ENCODE measurements at places on chromosomes 16 and 17.

- no peak for DNase-seq
Measured at GRCh38 chr17:43453331-43453812, 30.4 kb upstream of the DHX8 start.

DNA sequence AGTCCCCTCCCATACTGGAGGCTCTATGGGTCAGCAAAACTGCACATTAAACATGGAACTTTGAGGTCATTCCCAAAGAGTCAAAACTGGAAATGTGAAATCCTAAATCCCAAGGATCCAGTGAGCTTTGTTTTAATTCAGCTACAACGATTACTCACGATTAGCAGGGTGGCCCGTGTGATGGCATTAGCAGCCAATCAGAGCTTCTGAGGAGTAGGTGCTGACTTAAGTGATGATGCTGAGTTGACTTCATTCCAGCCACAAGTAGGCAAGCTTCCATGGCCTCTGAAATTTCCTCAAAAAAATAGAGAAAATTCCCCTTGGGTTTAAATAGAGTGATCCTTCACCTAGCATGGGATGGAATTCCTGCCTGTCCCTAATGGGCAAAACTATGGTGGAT is 28.1 kb upstream of the BEAN1 start:
- DNase-seq = no peak

GRCh38 chr17:60395508-60396065 is 3.7 kb upstream of the USP32 start:
- DNase-seq = no peak

GRCh38 chr17:69567130-69567529 is 152.6 kb downstream of the MAP2K6 start:
- no peak for DNase-seq

- DNase-seq = no peak
Measured at GRCh38 chr16:11672206-11673090, 4.2 kb downstream of the SNN start.

- DNase-seq = no peak
Measured at GRCh38 chr17:6327007-6327406, 107.9 kb downstream of the AIPL1 start.

GRCh38 chr17:45346216-45347015 is 29.6 kb upstream of the MAP3K14 start:
- no peak for DNase-seq

GRCh38 chr17:2721603-2722002 is 10.0 kb upstream of the CLUH start:
- DNase-seq = no peak

DNA sequence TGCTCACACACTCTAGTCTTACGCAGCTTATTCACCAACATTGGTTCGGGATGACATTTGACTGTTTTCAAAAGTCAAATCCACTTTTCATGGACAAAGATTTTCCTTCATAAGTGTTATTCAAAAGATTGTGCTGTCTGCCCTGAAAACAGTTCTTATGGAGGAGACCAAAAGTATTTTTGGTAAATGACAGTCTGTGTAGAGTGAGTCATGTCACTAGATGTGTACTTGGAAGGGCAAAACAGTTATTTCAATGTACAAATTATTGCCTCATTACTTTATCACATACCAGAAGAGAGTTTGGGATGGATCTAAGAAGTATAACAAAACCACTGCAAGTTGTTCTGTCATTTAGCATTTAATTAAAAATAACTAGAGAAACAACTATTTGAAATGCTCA is 265.6 kb downstream of the CDH13 start:
- DNase-seq = no peak

GRCh38 chr17:72556944-72557826 is 436.4 kb downstream of the SOX9 start:
- DNase-seq = peak; percentile 33

DNA sequence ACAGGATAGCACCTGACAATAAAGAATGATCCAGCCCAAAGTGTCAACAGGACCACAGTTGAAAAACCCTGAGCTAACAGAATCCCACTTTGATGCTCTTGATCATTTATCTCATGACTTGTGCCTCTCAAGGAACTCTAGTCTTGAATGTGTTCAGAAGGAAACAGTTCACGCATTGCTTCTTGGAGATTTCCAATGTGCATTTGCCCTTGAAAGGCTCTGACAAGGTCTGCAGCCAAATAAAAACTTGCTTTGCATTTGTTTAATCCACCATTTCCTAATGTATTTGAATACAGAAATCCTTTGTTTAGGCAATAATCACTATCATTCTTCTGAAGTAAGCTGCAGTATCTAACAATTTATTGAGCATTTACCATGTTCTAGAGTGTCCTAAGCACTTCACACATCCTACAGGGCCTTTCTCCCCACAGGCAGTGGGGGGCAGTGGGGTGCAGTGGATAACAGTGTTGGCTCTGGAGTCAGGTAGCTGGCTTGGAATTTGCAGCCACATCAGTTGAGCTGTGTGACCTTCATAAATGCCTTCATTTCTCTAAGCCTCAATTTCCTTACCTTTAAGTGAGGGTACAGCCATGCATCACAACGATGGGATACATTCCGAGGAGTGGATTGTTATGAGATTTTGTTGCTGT is 239.7 kb downstream of the XYLT1 start:
- no peak for DNase-seq

DNA sequence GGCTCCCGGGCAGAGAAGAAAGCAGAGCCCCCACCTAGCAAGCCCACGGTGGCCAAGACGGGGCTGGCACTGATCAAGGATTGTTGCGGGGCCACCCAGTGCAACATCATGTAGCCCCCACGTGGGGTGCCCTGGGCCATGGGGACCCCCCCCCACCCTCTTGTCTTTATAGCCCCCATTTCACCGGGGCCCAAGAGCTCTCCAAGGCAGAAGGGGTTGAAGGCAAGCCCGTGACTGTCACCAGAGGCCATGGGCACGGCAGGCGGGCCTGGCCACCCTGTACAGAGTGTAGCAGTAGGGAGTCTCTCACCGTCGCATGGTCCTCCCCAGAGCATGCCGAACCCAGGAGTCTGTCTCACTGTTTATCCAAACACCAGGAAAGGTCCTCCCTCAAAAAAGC is 56.2 kb downstream of the MARF1 start:
- no peak for DNase-seq

- DNase-seq = no peak
Measured at GRCh38 chr17:2996810-2997670, 66.4 kb downstream of the OR1D5 start.

DNA sequence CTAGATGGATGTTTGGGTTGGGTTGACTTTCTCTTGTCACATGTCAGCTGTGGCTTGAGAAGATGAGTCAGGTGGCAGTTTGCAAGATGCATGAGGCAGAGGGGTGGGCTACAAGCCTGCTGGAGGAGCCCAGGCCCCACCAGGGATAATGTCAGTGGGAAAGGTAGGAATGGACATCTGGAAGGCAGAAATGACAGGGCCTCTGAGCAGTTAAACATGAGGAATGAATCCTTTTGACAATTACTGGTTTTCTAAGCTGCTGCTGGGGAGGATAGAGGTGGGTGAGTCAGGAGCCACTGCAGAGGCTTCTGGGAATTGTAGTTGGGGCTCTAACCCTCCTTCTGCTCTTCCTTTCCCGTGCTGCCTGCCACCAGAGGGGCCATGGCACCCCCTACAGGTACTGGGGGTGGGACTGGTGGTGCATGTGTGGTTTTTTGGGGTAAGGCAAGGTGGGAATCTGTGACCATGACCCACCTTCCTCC is 15.7 kb downstream of the SLC52A1 start:
- peak; percentile 26 for DNase-seq

GRCh38 chr16:77556201-77556873 is 121.5 kb upstream of the ADAMTS18 start:
- DNase-seq = no peak

GRCh38 chr17:42310787-42311215 is 22.5 kb downstream of the STAT5A start:
- DNase-seq = no peak

DNA sequence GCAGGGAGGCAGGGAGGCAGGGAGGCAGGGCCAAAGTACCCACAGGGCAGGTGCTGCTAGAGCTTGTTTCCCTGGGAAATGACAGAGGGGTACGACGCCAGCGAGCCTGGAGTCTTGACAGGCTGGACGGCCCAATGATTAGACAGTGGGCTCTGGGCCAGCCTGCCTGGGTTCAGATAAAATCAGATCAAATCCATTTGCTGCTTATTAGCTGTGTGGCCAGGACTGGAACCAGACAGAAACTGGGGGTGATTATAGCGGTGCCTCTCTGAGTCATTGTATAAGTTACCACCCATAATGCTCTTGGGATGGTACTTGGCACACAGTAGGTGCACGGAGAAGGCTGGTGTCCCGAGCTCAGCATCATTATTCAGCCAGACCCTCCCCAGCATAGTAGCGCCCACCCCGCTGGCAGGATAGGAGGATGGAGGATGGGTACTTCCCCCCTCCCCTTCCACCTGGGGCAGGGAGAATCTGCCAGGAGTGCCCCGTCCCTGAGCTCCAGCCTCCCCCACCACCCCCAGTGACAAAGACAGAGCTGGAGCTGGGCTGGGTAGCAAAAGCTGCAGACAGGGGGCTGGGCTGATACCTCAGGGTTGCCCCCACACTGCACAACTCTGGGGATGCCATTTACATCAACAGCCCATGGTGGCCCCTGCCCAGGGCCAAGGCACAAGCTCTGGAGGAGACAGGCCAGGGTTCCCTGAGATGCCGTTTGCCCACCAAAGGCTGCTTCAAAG is 77.6 kb upstream of the TNRC6C start:
- DNase-seq = no peak

GRCh38 chr16:19393226-19394111 is 24.2 kb upstream of the TMC5 start:
- DNase-seq = no peak

- DNase-seq = no peak
Measured at GRCh38 chr16:84443166-84443802, 61.2 kb downstream of the MEAK7 start.

DNA sequence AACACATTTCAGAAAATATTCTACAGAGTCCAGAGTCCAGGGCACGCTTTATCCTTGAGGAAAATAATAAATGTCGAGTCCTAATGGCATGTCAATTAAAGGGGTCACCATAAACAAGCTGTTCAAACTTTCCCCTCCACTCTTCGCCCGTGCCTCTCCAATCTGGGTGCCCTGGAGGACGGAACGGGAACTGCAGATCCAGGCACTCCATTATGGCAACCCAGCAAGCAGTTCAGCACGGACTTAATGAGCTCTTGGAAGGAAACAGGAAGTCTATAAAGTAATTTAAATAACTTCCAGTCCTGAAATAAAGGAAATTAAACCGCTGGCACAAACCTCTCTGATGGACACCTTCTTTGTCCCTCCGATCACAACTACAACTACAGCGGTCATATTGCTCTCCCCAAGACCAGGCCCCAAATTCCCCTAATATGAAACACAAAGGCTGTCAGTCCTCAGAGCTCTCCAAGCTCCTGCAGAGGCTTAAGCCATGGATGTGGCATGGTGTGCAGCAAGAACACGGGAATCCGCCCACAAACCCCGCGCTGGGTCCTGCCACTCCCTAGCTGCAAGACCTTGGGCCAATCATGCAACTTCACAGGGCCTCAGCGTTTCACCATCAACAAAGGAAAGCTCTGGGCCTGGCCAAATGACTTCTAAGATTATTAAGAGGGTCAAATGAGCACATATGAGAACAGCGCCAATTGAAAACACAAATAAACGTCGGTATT is 52.6 kb downstream of the ZFHX3 start:
- DNase-seq = no peak

GRCh38 chr17:4725646-4726310 is 5.5 kb upstream of the MED11 start:
- DNase-seq = no peak

- no peak for DNase-seq
Measured at GRCh38 chr16:17780181-17780580, 309.4 kb upstream of the XYLT1 start.

GRCh38 chr17:8534498-8535188 is 95.9 kb downstream of the MYH10 start:
- DNase-seq = no peak

DNA sequence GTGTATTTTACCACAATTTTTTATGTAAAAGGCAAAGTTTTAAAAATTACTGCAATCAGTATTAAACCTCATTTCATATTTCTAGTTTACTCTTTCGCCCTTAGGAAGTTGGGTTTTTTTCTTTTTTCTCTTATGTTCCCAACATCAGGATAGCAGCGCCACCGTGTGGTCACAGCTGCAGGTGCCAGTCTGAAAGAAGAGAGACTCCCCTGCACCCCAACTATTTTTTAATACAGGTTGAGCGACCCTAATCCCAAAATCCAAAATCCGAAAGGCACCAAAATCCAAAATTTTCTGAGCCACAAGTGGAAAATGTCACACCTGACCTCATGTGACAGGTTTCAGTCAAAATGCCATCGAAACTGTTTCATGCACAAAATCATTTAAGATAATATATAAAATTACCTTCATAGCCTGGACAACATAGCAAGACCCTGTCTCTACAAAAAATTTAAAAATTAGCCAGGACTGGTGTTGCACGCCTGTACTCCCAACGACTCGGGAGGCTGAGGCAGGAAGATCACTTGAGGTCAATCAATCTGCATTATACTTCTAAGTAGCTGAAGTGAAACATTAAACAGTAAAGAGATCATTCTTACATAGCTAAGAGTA is 21.8 kb upstream of the ASGR2 start:
- DNase-seq = peak; percentile 72

DNA sequence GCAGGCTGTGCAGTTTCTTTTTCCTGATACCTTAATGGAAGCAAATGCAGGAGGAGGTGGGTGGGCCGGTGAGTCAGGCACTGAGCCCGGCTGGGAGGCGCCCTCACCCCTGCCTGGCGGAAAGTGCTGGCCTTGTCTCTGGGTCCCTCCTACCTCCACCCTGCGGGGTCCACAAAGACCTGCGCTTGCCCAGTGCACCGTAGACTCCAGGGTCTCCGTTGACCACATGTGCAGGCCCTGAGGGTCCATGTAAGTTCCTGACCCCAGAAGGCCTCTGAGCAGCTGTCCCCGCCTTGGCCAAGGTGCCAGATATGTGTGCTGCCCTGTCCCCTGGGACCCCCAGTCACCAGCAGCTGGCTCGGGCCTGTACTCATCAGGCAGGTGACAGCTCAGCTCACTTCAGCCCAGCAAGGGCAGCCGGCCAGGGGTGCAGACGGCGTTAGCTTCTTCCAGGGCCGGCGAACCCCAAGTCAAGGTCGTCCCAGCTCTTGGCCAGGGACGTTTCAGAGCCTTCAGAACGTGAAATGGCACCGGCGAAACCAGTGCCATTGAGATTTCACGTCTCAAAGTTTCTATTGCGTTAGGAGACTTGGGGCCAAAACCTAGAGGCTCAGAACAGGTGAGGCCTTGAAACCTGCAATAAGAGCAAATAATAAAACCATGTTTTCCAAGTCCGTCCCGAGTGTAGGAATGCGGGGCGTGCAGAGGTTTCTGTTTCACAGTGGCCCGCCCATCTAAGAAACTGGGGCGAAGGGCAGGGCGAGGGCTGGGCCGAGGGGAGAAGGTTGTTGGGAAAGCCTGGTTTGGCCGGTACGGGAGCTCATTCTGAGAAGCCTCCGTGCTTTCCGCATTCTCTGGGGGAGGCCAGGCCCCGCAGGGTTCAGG is 12.1 kb downstream of the METRNL start:
- no peak for DNase-seq

GRCh38 chr17:27218719-27219488 is 75.0 kb upstream of the WSB1 start:
- no peak for DNase-seq

- no peak for DNase-seq
Measured at GRCh38 chr16:22814711-22815105, 746 bp downstream of the HS3ST2 start.

Measured in activated CD8-positive, alpha-beta memory T cell treated with anti-CD3 and anti-CD28 coated beads for 1 hour (primary cell).